ENCODE measurements at places on chromosomes 4 and X. TPM values are rescaled to one million over a fixed set of nuclear protein-coding genes. Genes with fewer than 3 reads are reported as not detected.

Gene MAGEB1
- total RNA-seq: not detected

Gene ELK1
- total RNA-seq: 37.3 TPM

Gene PCDH11X
- total RNA-seq: not detected

Gene DMD
- 31.4 TPM for total RNA-seq

Gene SAGE1
- total RNA-seq: not detected

Gene RELL1
- total RNA-seq: 75.5 TPM

Gene GAGE12H
- not detected for total RNA-seq

Gene SSX1
- not detected for total RNA-seq

Gene SUPT20HL1
- total RNA-seq: not detected

Gene MAGEC3
- total RNA-seq: not detected

Gene PCYT1B
- total RNA-seq: 1.1 TPM

Gene RGN
- not detected for total RNA-seq

Gene PGK1
- total RNA-seq: 423 TPM

Gene FRMPD3
- 0.12 TPM for total RNA-seq

Gene CLDN34
- total RNA-seq: not detected

Gene SSX2B
- total RNA-seq: not detected

Gene TRIM61
- 4.6 TPM for total RNA-seq

Gene CXCL11
- total RNA-seq: not detected

Measured in pericardium fibroblast (primary cell).